CD8-positive, alpha-beta memory T cell (primary cell): ENCODE measurements at places on chromosomes 3 and 15.

DNA sequence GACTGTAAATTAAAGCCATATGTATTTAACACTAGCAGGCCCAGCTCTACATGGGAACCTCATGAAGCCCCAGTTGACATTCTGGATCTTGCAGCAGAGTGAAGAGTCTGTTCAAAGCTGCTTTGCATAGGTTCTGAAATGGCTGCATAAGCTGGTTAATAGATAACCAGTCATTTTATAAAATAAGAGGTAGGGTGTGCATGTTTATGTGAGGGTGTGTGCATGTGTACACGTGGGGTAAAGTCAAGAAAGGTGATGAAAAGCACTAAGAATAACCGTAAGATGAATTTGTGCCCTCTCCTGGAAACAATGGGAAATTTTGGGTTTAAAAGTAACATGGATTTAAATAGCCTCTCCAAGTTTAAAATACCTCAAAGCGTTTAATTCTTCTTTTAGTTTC, 33.0 kb downstream of the PAQR9 start:
- DNase-seq, result no peak

- no peak for DNase-seq
Observed at GRCh38 chr15:34358367-34358766, 8.6 kb downstream of the LPCAT4 start.

- DNase-seq, result no peak
Observed at GRCh38 chr15:39886418-39886817, 33.6 kb downstream of the GPR176 start.

GRCh38 chr3:11530153-11530721, 113.5 kb downstream of the VGLL4 start:
- DNase-seq, result no peak

- no peak for DNase-seq
Observed at GRCh38 chr15:98899272-98900021, 108.1 kb downstream of the PGPEP1L start.

- DNase-seq, result no peak
Observed at GRCh38 chr15:98789020-98789419, 140.7 kb downstream of the IGF1R start.

- DNase-seq, result no peak
Observed at GRCh38 chr3:184642631-184643285, 69.1 kb downstream of the MAGEF1 start.

DNA sequence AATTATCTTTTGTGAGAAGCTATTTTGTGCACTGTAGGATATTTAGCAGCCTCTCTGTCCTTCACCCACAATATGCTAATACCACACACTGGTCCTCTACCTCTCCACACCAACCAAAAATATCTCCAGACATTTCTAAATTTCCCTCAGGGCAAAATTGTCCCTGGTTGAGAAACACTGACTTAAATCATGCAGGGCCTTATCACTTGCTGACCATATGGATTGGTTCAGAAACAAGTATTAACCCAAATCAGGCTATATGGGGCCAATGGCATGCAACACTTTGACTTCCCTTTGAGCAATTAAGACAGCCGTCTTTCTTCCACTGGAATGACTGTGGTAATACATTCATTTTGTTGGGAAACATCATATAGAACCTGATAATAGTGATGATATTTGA, 251.1 kb downstream of the CNTN3 start:
- DNase-seq, result no peak

GRCh38 chr3:172156586-172156955, 117.2 kb downstream of the FNDC3B start:
- no peak for DNase-seq

DNA sequence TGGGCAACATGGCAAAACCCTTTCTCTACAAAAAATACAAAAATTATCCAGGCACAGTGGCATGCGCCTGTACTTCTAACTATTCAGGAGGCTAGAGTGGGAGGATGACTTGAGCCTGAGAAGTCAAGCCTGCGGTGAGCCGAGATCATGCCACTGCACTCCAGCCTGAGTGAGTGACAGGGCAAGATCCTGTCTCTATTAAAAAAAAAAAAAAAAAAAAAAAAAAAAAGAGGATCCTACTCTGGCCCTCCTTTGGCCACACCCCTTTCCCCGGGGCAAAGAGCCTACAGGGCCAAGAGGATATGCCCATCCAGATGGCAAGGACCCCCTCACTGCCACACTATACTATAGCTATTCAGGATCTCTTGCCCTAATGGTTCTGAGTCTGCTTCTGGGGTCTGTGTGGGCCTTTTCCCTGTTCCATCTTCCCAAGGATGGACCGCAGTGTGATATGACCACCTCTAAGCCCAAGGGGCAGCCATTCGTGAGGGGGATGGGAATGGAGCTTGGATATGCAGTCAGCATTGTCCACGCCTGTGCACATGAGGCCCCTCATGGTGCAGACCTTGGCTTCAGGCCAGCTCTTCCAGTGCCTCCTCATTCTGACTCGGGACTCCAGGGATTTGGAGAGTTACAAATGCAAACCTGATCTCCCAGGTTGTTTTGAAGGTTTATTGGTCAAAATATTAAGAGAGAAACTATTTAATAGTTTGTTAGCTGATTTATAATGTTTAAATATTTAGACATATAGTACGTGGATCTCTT, 7.3 kb downstream of the TYRO3 start:
- DNase-seq, result no peak

DNA sequence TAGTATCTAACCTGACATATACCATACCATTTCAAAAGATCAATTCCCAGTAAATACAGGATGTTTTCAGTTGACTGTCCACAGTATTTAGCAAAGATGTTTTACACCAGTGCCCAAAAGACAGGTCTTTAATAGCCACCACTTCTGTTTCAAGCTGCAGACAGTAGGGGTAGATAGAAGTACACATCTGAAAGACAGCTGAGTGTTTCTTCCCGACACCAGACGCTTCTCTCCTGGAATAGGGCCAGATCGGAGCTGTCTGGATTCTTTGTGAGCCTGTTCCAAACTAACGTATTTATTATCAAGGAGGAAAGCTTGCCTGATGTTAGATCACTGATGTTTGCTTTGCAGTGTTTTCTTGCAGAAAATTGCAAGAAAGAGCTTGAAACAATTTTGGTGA, 136.1 kb upstream of the RBMS3 start:
- DNase-seq, result no peak

DNA sequence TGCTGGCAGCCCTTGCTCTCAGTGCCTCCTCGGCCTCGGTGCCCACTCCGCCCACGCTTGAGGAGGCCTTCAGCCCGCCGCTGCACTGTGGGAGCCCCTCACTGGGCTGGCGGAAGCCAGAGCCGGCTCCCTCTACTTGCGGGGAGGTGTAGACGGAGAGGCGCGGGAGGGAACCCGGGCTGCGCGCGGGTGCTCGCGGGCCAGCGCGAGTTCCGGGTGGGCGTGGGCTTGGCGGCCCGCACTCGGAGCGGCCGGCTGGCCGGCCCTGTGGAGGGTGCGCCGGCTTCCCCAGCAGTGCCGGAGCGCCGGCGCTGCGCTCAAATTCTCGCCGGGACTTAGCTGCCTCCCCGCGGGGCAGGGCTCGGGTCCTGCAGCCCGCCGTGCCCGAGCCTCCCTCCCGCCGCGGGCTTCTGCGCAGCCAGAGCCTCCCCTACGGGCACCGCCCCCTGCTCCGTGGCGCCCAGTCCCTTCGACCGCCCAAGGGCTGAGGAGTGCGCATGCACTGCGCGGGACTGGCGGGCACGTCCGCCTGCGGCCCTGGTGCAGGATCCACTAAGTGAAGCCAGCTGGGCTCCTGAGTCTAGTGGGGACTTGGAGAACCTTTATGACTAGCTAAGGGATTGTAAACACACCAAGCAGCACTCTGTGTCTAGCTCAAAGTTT, 231.5 kb downstream of the EFHB start:
- no peak for DNase-seq

DNA sequence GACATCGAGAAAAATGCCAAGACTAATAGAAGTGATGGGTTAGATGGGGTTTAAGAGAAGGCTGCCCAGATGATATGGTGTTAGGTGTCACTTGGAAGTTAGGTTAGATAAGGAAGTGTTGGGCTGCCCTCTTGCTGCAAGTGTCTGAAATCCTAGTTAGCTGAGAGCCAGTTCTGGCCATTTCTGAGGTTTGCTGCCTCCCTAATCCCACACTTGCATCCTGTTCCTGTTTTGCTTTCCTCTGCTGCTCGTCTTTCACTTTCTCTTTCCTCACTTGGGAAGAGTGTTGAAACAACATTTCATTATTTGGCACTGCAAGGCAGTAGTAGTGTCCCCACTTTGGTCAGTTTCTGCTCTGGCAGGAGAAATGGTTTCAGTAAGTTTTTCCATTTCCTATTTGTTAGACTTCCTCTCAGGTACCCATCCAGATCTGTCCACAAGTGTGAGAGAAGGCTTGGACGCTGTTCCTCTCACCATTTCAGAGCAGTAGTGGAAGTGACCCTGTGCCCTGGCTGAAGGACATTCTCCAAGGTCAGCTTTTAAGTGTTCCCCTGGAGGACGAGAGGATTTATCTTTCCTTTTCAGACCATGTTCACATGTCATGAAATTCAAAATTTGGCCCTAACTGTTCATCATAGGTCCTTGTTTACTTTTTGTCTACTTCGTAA, 93.3 kb downstream of the ADAMTSL3 start:
- DNase-seq, result no peak

- no peak for DNase-seq
Observed at GRCh38 chr15:32096916-32097617, 66.8 kb downstream of the CHRNA7 start.

- DNase-seq, result no peak
Observed at GRCh38 chr15:93330912-93331544, 242.0 kb upstream of the RGMA start.

- DNase-seq, result no peak
Observed at GRCh38 chr3:38227989-38228388, 37.6 kb upstream of the SLC22A13 start.

- no peak for DNase-seq
Observed at GRCh38 chr3:53493595-53493962, 832 bp upstream of the CACNA1D start.

DNA sequence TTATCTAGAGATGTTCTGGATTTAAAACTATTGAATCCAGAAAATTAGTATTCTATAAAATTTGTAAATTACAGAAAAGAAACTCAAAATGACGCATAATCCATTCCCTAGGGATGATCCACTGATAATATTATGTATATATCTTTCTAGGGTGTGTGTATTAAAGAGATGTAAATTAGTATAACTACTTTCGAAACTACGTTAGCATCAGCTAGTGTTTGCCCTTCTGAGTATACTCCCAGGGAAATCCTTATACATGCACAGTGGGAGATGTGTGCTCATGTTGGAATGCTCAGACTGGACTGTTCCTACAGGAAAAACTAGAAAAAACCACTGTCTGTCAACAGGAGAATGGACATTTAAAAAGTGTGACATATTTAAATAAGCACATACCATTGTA, 36.4 kb downstream of the ACAA1 start:
- DNase-seq, result no peak

GRCh38 chr3:14256046-14256445, 77.4 kb downstream of the LSM3 start:
- DNase-seq, result no peak

- DNase-seq, result no peak
Observed at GRCh38 chr15:101827257-101827656, 15.3 kb downstream of the OR4F15 start.

GRCh38 chr3:134018406-134018805, 11.3 kb downstream of the SLCO2A1 start:
- no peak for DNase-seq

DNA sequence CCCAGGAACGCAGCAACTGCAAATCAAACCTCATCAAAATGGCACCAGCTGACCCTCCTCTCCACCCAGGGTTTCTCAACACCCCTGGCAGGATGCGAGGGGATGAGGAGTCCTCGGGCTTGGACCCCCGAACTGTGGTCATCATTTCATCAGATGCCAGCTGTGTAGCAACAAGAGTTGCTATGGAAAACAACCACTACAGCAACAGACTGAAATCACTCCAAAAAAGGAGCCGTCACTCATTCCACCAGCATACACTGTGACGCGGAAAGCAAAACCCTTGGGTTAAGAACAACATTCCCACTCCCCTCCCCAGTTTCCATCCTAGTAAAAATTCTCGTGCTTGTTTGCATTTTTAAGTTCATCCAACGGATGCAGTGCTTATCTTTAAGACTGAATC, 40.1 kb downstream of the VGLL4 start:
- DNase-seq, result no peak

GRCh38 chr15:61003437-61004218, 225.5 kb downstream of the RORA start:
- DNase-seq, result no peak

DNA sequence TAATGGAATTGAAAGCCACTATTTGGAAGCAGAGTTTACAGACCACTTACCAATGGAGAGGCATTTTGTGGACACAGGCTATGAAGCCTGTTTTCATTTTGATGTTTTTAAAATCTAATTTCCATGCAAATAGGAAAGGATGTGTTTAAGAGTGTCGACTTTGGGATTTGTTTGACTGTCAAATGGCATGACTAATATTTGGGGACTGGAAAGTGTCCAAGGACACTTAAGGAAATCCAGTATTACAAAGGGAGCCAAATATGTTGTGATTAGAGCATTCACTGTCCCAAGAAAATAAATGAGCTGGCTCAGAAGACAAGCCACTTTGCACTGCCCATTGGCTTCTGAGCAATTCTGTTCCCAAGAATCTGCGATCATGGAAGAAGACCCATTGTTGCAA, 34.0 kb upstream of the SLC6A11 start:
- DNase-seq, result no peak

DNA sequence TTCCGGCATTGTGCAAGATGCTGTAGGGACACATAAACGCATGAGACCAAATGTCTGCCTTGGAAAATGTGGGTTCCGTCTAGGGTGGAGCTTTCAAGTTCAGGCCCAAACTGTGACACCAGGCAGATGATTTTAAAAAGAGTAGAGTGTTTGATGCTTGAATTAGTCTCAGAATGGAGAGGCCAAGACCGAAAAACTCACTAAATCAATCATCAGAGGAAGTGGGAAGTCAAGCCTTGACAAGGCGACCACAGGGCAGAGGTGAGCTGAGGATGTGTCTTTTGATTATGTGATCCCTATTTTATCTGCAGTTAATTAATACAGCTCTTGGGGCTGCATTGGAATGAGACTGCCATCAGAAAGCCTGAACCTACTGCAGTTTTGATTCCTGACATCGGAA, 275.4 kb downstream of the ABHD5 start:
- no peak for DNase-seq

- DNase-seq, result no peak
Observed at GRCh38 chr3:18190646-18191045, 234.5 kb downstream of the SATB1 start.

- no peak for DNase-seq
Observed at GRCh38 chr3:151206201-151206600, 3.2 kb upstream of the GPR171 start.

GRCh38 chr3:146195605-146196004, 34.6 kb upstream of the PLOD2 start:
- no peak for DNase-seq

DNA sequence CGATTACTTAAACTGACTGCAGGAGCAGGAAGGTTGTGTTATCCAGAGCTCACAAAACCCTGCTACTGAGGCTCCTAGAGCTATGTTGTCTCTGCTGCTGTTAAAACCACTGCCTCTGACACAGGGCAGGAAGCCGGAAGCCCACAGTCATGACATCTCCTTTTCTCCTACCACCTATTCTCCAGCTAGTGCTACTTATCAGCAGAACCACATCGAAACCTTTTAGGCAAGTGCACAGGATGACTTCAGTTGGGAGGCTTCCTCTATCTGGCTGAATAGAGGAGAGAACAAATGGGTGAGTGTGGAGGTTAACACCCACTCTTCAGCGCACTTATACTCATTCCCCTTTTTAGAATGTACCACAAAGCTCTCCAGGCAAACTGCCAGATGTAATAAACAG, 638.0 kb downstream of the OTOL1 start:
- DNase-seq, result no peak
